ENCODE measurements at places on chromosomes 6 and 20.

DNA sequence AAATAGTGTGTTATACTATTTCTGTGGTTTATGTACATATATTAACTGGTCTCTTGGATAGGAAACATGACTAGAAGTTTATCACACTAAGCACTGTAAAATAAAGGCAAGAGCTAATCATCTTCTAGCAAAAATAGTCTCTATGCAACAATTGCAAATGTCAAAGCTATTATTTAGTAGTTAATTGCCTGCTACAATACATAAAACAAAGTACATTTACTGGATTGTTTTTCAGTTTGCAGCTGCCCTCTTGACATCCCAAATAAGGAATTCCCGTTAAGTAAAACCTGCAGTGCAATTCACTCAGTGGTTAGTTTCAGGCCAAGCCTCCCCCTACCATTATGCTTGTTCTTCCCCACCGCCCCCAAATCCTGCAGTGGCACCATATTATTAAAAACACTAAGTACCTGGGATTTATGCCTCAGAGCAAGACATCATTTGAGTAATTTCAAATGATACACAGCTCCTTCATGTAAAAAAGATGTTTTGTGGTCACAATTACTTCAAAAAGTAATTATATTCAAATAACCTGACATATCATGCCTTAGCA lies 1.6 kb upstream of the ATP5F1E start:
- no peak for DNase-seq

- DNase-seq: no peak
Observed at GRCh38 chr6:112197636-112198035, 56.7 kb downstream of the LAMA4 start.

GRCh38 chr20:25389401-25389857 lies 1.2 kb downstream of the ABHD12 start:
- no peak for DNase-seq

GRCh38 chr6:15066089-15066758 lies 179.6 kb upstream of the JARID2 start:
- DNase-seq: no peak

- no peak for DNase-seq
Observed at GRCh38 chr20:19531446-19531845, 226.6 kb upstream of the RIN2 start.

DNA sequence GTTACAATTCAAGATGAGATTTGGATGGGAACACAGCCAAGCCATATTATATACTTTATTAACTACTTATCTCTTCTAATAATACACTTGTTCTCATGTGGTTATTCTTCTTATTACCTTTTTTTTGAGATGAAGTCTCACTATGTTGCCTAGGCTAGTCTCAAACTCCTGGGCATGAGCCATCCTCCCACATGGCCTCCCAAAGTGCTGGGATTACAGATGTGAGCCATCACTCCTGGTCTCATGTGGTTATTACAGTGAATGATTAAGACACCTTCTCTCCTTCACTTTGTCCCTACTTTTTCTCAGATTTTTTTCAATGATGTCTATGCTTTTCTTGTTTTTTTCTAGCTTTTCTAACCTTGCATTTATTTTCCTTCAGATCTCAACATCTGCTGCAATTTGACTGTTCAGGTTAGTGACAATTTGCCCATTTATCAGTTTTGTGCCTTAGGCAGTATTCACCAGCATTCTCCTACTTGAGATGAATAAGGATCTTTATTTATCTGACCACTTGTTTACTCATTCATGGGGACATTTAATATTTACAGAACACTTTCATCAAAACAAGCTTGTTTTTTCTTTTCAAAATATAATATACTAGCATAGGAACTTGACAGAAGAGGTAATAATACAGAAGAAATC lies 105.7 kb downstream of the SLC16A10 start:
- DNase-seq: no peak

DNA sequence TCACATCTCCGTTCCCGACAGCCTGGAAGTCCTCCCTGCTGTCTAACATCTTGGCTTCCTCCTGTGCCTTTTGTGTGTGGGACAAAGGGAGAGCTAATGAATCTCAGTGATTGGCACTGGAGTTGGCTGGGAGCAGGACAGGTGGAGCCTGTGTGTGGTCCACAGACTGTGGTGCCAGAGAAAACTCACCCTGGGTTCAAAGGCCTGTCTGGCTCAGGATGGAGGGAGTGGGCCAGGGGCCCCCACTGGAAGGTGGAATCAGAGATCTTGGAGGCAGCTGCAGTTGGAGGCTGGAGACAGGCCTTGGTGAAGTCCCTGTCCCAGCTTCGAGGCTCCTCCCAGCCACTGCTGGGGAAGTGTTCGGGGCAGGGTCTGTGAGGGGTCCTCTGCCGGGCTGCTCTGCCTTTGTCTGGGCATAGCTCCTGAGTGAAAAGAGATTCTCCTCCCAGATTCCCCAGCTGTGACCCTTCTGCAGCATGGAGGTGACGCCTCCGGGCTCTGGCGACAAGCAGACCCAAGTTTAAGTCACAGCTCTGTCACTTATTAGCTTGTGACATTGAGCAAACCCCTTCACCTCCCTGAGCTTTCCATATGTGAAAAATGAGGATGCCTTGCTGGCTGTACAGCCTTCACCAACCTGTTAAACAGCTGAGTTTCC lies 13.9 kb upstream of the ITPR3 start:
- DNase-seq: no peak

DNA sequence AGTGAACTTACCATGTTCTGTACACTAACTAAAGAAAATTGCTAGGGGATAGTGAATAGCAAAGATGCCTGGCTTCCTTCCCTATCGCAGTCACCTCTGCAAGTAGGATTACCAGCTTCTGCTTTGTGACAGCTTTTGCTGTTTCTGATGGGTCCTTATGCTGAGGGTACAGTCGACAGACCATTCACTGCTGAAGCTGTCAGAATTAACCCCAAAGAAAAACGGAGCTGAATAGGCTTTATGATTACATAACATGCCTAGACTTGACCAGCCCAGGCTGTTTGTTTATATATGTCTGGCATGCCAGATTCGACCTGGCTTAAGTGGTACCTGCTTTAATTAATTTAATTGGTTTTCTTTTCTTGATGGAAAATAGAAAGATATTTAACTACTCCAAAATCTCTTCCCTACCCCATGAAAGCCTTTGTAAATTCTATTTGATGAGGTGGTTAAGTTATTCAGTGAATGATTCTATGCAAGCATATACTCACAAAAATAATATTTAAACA lies 21.7 kb upstream of the PRELID3B start:
- no peak for DNase-seq

- DNase-seq: no peak
Observed at GRCh38 chr6:133312006-133312405, 70.8 kb downstream of the EYA4 start.

DNA sequence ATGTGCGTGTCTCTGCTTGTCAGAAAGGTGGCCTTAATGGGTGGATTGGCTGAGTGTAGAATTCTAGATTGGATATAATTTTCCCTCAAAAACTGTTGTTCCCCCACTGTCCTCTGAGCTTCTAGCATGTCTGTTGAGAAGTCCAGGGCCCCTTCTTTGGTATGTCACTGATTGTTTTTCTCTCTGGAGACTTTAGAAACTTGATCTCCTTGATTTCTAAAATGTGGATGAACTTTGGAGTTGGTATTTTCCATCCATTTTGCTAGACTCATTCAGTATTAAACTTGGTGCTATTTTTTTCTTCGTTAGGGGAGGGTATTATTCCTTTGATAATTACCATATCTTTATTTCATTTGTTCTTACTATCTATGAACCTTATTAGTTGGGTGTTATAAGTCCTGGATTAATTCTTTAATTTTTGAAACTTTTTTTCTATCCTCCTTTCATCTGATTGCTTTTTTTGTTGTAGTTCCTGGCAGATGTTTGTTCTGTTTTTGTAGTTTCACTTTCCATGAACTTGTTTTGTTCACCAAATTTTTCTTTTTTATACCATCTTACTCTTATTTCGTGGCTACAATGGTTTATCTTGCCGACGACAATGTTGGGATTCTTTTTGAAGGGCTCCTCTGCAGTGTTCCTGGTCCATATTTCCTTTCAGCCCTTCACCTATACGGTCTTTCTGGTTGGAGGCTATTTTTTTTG lies 68.4 kb downstream of the ARID1B start:
- DNase-seq: no peak

Measured in vagina (tissue), 2 donors.